Suprapubic skin (tissue), 4 donors: ENCODE measurements at places on chromosomes 2 and 18. TPM values are rescaled to one million over a fixed set of nuclear protein-coding genes. Genes with fewer than 3 reads are reported as not detected.

TMEM37 gene
- 6.5 TPM for total RNA-seq

VWA3B gene
- total RNA-seq: not detected

PTH2R gene
- total RNA-seq: not detected

DUSP19 gene
- 1.3 TPM for total RNA-seq

MYO1B gene
- 28.8 TPM for total RNA-seq

NT5C1B gene
- total RNA-seq: not detected

BOLL gene
- not detected for total RNA-seq

TUBB8B gene
- not detected for total RNA-seq

DNA sequence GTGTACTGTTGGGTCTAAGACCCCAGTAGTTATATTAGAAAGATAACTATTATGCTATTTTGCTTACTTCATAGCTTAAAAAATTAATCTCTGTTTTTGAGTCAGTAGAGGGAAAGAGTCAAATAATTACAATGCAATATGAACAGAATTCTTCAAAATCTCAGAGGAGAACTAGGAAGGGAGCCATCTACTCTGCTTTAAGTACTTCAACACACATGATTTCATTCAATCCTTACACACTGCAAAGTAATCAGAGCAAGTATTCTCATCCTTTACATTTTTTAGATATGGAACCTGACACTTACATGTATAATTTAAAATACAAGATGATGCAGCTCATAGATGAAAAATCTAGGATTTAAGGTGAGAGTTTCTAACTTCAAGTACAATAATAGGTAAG, 27.7 kb downstream of the COL5A2 start:
- no peak for DNase-seq

GRCh38 chr18:70172225-70172624, 33.3 kb downstream of the RTTN start:
- DNase-seq: no peak

GRCh38 chr18:9971313-9971920, 57.6 kb downstream of the VAPA start:
- DNase-seq: no peak

DNA sequence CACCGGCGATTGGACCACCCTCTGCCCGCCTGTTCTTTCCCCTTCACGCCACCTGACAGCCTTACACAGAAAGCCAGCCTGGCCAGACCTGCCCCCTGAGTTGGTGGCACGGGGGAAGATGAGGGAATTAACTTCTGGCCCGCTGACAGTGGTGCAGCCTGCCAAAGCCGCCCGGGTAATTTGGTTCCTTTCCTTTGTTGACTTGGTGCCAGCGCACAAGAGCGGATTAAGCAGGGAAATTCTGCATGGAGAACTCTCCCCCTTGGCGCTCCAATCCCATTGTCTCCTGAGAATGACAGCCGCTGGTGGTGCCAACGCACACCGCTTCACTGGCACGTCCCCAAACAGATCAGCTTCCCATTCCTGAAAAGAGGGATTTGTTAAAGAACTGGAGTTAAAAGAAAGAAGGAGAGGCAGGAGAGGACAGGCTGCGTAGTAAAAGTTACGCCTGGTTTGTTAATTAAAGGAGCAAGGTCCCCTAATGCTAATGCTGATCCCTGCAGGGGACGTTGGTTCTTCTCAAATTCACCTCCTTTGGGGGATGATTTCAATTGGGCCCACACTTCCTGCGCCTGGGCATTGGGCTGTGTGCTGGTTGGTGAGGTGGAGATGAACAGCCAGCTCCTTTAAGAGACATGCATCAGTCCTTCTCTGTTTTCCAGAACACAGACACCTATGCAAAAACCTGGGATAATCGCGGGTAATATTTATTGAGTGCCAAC, 286.8 kb downstream of the MYCN start:
- no peak for DNase-seq

DNA sequence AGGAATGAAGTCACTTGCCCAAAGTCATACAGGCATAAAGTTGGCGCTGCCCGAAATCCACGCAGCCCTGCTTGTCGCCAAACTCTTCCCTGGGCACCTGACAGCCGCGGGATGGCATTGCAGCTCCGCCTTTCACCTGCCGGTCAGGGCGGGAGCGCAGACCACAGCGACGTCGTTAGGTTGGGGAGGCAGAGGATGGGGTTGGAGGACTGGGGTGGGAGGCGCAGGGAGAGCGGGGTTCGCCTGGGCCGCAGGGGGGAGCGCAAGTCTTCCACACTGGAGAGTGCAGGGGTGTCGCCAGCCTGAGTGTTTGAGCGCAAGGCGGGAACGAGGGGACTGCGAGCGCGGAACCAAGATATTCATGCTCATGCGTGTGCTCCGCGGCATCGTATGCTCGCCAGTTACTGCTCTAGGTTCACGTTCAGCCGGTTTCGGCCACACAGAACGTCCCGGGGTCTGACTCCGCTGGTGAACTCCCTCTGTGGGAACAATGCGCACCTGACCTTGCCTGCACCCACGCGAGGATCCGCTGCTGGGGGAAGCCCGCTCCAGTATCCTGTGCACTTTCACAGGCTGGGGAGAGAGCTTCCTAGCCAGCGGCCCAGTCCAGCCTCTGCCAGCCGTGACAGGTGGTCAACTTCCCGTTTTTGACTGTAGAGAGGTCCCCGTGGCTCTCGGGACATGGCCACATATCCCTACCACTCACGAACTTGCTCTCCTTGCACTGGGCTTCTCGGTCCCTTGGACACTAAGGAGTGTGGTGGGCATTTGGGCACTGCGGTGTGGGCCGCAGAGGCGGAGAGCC, 767 bp upstream of the NPPC start:
- DNase-seq: peak; percentile 56

DNA sequence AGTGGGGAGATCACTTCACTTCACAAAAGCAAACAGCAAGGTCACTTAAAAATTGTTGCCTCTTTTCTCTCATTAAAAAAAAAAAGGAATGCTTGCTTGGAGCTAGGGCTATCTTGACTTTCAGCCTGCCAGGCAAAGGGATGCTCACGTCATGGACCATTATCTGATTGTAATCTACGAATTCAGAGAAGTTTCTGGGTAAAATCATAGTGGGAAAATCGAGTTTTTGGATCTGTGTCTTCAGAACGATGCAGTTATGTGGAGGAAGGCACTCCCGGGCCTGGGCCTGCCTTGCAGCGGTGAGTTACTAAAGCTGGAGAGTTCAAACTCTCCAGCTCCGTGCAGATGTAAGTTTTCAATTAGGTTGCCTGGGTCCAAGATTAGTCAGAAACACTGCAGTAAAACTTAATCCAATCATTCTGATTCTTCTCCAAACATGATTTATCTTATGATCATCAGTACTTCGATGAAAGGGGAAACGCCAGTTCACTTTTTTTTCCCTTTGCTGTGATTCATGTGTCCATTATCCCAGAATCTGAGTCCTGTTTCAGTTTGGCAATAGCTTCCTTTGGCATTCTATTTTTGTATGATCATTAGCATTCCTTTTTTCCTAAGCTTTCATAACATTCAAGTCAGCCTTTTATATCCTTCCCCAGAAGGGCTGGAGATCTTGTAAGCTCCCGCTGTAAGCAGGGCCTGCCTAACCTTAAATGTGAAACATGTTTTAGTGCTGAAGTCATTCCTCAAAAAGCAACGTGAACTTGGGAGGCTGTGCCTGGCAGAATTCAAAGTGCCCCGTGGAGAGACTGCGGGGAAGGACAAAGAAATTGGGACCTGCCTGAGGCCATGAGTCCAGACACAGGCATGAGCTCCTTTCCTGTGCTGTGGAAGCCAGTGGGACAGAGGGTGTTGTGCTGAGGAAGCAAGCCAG, 119.3 kb upstream of the TWIST2 start:
- peak; percentile 80 for DNase-seq

DNA sequence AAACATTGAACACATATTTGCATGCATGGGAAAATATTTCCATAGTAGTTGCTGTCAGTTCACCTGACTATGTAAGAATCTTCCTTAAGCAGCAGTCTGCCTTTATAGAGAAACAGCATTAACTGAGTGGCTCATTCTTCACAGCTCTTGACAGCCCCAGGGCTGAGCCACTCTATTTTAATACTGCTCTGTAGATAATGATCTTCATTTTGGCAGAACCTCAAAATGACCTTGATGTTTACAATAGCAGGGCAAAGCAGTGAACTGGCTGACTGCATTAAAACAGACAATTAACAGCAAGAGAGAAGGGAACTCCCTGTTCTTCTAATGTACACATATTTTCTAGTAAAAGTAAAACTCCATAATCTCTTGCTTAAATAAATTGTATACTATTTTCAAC, 580.6 kb upstream of the SOX11 start:
- no peak for DNase-seq

DNA sequence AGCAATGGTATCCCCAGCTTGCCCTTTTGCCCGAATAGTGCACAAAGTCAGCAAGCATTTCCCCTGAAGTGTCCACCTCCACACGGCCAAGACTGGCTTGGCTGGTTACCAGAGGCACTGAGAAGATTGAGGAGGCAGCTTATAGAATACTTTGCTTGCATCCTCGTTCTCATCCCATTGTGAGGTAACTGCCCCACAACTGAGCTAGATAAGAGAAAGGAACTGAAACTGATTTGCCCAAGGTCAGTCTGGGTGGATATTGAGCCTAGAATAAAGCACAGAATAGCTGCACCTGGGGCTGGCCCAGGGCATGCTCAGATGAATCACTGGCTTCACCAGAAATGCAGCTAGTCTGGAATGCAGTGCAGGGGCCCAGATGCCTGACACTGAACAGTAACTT, 32.7 kb upstream of the MAP4K3 start:
- no peak for DNase-seq

DNA sequence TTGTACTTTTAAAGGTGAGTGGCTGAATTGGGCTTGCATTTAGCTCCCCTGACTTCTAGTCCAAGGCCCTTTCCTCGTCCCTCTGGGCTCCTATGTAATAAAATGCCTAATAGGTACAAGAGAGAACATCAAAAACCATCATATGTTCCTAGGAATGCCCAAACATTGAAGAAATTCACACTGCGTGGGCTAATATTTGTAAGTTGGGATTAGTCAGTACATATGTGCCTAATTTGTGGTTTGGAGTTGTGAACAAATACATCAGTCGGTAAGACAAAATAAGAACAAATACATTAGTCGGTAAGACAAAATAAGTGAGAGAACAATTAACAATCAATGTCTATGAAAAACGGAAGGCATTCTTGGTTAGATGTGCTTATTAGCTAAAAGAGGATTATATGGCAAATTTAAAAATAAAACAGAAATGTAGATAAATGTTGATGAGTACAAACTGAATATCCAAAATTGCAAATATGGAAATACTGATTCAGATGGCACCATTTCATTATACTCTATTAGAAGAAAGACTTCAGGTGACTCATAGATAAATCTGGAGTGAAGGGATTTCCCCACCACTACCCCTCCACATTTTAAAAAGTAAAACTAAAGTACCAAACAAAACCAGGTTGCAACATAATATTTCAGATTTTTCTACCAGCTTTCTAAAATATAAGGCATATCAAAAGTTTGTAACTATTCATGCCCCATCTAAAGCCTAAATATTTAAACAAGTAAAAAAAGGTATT, 325.4 kb downstream of the ZEB2 start:
- no peak for DNase-seq

DNA sequence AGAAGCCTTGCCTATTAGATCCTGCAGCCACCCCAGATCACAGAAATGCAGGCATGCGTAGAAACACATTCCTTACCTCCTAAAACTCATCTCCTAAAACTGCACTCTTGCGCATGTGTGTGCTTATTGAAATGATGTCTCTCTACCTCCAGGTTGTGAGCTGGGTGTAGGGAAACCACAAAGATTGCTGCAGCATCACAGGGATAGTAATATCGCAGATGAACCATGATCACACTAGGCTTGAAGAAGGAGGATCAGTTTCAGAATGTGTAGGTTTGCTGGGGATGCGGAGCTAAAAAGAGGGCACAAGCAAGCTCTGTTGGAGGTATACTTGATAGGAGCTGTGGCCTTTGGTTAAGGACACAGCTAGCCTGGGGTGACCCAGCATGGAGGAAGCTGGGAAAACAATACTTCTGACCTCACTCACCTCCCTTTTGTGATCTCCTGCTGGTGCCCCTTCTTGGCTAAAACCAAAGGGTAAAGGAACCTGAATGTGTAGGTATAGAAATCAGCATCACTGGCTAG, 118.8 kb downstream of the SETBP1 start:
- no peak for DNase-seq

GRCh38 chr18:36130039-36130831, 536 bp downstream of the ELP2 start:
- no peak for DNase-seq

- DNase-seq: no peak
Measured at GRCh38 chr2:220174826-220175225, 547.4 kb downstream of the SLC4A3 start.

DNA sequence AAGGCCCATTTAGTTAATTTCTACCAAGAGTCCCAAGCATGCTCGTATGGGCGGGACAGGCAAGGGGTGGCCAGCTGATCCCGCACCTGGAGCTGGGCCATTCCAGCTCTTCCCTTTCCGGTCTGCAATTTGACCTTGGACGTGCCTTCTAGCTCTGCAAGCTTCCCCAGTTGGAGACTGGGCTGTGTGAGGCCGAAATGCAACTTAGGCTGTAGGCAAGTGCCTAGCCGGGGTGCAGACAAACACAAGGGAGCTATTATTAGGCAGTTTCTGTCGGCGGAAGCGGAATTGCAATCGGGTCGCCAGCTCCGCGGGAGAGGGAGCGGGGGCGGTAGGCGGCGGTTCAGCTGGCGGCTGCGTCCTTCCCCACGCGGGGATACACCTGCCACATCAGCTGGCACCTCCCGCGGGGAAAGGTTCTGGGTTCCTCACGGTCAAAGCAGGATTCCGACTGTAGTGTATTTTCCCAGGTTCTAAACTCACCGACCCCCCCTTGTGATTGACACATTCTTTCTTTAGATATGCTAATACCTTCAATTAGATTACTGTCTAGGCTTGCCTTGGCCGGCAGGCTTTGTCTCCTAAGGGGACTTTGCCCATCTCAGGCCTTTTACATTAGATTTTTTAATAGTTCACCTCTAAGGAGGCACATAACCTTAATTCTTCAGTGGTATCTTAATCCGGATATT, 17.1 kb upstream of the ZNF532 start:
- no peak for DNase-seq

- DNase-seq: no peak
Measured at GRCh38 chr2:237258615-237259014, 155.3 kb downstream of the COL6A3 start.

DNA sequence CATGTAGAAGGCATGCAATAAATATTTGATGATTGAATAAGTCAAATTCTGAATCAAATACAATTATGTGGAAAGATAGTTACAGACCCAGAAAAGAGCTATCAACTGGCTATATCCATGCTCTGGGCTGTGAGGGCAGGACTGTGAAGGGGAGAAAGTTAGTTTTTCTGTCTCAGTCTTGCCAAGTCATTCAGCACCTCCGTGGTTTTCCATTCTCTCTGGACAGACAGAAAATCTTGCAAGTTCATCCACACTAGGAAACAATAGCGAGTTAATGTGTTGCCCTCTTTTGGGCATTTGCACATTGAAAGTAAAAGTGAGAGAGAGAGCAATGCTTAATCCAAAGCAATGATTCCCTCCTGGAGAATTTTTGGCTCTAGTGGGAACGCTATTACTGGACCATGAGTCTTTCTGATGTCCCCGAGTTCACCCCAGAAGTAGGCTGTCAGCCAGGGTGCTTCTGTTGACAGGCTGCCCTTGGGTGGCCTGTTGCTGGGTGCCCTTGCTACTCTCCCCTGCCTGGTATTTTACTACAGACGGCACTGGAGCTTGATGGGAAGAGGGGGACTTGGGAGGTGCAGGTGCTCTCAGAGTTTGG, 238.3 kb downstream of the LOXHD1 start:
- no peak for DNase-seq
